ENCODE measurements at places on chromosomes 2 and 18.

DNA sequence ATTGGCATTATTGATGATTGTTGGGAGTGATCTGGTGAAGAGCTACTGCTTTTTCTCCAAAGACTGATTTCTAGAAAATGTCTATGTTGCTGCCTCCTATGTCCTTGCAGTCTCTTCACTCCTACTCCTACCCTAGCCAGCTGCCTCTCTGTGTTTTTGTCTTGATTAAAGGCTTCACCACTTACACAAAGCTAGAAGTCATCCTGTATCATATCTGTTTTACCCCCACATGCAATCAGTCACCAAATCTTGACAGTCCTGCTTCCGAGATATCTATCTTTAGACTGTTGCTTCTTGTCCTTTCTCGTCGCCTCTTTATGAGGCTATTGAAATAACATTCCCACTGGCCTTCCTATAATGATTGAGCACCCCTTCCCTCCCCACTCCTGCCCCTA lies 84.5 kb upstream of the ITGA4 start:
- DNase-seq: no peak

DNA sequence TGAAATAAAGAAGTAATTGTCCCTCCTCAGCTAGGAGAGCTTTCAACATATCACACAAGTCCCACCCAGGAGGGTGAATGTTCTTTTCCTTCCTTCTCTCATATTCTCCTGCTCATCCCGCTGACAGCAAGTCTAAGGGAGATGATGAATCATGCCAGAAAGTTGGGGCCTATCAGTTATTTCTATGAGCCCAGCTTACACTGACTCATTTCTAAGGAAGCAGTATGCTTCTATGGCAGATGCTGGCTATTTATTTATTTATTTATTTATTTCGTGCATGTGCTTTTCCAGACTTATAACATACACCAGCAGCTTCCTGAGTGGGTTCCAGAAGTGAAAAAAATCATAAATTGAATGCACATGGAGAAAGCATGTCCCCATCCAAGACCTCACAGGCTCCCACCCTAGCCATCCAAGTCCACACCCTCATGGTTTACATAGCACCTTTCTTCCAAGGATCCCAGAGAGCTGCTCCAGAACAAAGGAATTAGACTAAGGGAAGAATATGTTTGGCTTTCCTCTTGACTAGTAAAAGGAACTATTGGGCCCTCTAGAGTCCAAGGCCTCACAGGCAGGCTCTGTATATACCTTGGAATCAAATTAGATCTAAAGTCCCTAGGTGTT lies 1074.2 kb upstream of the ZEB2 start:
- no peak for DNase-seq

GRCh38 chr18:49697049-49697448 lies 116.3 kb downstream of the ACAA2 start:
- no peak for DNase-seq

- DNase-seq: no peak
Measured at GRCh38 chr2:8543383-8544170, 138.3 kb upstream of the ID2 start.

GRCh38 chr2:176637142-176637485 lies 367.9 kb downstream of the MTX2 start:
- DNase-seq: no peak

GRCh38 chr18:6106091-6106685 lies 210.9 kb upstream of the TMEM200C start:
- no peak for DNase-seq

DNA sequence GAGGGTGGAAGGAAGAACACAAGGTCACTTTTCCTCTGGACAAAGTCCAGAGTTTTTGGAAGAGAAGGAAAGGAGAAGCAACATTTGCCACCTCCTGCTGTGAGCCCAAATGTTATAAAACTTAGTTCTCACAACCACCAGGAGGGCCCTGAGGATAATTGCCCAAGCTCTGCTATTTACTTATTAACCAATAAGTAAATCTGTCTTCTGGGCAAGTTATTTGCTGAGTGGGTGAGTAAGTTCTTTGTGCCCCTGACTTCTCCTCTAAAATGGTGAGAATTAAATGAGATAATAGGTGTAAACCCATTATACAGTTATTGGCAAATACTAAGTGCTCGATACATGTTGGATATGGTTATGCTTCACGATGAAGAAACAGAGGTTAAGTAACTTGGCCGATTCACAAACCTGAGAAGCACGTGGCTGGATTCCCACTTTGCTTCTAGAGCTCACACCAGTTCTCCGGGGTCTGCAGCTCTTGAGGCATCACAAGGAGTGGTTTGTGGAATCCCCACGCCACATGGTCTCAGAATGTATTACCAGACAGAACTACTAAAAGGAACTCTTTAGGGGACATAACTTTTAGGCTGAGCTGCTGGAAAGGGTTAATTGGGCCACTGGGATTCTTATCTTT lies 164.1 kb downstream of the MYCN start:
- no peak for DNase-seq

GRCh38 chr2:43269706-43270105 lies 43.3 kb upstream of the ZFP36L2 start:
- DNase-seq: no peak

GRCh38 chr2:105328281-105329196 lies 996 bp downstream of the TGFBRAP1 start:
- no peak for DNase-seq

GRCh38 chr18:5413447-5413846 lies 117.9 kb upstream of the ZBTB14 start:
- no peak for DNase-seq

DNA sequence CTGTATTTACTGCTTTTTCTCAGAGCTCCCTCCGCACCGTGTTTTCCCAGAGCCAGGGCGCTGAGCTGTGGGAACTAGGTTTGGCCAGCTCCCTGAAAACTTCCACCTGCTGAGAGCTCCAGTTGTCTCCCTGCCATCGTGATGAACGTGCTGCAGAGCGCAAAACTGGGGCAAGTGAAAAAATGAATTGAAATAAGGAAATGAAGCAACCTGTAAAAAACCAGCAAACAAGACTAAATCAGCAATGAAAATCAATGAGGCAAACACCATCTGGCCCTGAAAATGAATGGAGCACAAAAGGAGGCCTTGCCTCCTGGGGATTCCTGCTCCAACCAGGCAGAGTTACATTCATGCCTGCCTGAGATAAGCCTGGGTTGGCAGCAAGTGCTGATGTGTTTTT lies 129.9 kb downstream of the MARCHF4 start:
- DNase-seq: no peak

DNA sequence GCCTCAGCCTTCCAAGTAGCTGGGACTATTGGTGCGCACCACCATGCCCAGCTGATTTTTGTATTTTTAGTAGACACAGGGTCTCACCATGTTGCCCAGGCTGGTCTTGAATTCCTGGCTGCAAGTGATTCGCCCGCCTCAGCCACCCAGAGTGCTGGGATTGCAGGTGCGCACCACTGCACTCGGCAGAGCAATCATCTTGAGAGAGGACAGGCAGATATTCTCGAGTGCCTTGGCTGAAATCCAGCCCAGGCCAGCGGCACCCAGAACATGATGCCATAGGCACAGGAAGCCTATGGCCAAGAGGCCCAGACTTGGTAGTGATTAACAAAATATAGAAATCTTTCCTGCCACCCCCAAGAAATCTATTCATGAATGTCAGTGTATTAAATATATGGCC lies 58.0 kb upstream of the PEX13 start:
- DNase-seq: no peak

DNA sequence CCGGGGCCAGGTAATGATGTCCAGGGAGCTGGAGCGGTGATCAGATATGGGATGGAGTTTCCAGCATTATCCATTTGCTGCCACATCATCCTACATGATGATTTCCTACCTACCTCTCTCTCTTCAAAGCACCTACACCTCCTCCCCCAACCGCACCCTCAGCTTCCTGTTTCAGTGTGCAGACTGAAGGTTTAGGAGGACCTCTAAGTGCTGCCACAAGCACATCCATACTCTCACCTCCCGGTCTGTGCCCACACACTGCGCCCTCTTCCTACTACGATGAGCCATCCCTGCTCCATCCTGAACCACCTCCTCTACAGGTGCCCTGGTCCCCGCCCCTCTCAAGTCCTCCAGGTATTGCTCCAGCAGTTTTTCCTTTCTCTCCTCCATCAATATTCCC lies 123.7 kb downstream of the ALPK2 start:
- DNase-seq: no peak

DNA sequence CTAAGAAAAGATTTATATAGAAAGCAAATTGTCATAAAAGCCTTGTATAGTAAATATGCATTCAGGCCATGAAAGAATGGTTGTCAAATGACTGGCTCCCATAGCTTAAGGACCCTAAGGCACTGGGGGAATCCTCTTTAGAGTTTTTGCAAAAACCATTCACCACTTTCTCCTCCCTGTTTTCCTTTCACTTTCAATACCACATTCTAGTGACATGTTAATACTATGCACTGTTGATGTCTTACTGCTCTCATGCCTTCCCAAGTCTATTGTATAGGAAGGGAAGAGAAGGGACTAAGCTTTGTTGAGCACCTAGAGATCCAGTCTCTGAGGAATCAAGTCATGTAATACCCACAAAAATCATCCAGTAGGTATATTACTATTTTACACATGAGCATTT lies 383.0 kb upstream of the LRRTM1 start:
- no peak for DNase-seq

- DNase-seq: no peak
Measured at GRCh38 chr2:98907385-98907784, 28.6 kb downstream of the CRACDL start.

GRCh38 chr2:205770577-205770976 lies 88.3 kb downstream of the NRP2 start:
- no peak for DNase-seq

GRCh38 chr18:45402485-45403056 lies 212.7 kb upstream of the SLC14A2 start:
- no peak for DNase-seq

DNA sequence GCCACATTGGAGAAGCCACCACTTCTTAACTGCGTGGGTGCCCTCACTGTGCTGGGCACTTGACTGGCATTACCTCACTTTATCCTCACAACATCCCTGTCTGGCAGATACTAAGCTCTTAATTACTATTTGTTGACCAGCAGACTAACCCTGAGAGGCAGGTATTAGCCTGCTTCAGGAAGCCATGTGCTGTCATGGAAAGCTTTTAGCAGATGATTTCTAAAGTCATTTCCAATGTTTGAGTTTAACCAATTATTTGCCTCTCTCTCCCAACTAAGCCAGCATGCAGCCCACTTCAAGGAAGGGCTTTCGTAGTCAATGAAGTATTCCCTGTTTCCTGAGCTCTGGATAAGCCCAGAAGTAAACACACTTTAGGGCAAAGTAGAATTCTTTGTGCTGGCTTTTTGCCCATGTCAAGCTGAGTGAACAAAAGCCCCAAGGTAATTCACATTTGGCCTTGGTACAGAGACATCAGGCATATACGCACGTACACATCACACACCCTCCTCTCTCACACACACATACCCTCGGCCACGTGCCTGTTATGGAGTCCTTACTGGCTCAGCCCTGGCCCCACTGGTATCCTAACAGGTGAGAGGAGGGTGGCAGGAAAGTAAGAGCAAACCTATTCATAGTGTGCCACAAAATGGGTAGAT lies 108.6 kb downstream of the C1D start:
- DNase-seq: no peak

DNA sequence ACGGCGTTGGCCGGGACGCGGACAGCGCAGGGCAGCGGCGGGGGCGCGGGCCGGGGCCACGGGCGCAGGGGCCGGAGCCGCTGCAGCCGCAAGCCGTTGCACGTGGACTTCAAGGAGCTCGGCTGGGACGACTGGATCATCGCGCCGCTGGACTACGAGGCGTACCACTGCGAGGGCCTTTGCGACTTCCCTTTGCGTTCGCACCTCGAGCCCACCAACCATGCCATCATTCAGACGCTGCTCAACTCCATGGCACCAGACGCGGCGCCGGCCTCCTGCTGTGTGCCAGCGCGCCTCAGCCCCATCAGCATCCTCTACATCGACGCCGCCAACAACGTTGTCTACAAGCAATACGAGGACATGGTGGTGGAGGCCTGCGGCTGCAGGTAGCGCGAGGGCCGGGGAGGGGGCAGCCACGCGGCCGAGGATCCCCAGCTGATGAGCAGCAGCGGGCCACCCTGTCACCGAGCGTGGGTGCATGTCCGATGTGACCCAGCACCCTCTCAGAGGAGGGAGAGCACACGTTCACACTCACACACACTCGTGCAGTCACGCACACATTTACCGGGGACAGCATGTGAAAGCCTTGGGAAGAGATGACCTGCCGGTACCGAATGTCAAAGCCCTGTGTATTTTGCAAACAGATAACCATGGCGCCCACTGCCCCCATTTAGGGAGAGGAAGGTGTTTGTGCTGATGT lies 4.2 kb downstream of the GDF7 start:
- peak; percentile 37 for DNase-seq

DNA sequence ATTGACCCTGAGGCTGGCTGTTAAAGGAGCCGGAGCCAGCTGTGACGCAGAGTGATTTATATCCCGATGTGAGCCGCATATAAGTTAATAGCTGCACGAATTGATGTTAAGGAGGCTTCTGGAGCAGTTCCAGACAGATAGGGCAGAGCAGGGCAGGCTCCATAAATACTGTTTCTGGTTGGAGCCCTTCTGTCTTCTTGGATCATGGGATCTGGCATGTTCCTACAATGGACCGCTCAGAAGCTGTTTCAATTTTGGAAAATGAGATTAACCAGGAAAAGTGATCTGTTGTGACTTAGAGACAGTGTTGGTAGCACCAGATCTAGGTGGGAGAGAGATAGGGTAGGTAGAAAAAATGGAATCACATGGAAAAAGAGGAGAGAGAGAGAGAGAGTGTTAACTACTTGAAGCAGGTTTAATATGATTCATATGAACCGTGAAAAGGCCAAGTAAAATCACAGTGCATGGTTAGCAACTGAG lies 4.8 kb upstream of the IGFBP5 start:
- no peak for DNase-seq

DNA sequence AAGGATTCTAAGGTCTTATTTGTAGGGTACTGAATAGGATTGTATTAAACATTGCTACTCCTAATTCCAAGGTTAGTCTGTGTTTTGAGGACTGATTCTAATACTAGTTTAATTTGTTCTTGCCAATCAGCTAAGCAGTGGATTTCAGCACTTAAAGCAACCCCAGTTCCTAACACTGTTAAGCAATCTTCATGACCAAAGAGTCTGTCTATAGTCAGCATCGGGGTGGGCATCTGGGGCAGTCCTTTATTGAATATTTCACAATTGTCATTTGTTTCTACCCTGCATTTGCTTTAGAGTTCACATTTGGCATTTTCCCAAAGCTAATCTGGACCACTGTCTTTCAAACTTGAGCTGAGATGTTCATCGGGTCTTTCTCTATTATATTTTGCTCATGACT lies 248.0 kb upstream of the TANK start:
- DNase-seq: no peak

- DNase-seq: no peak
Measured at GRCh38 chr18:73827801-73828200, 319.8 kb downstream of the FBXO15 start.
